ENCODE measurements at places on chromosomes 5 and 9.
A peak's percentile ranks its signal among the peaks of the same experiment; 100 is the strongest.

DNA sequence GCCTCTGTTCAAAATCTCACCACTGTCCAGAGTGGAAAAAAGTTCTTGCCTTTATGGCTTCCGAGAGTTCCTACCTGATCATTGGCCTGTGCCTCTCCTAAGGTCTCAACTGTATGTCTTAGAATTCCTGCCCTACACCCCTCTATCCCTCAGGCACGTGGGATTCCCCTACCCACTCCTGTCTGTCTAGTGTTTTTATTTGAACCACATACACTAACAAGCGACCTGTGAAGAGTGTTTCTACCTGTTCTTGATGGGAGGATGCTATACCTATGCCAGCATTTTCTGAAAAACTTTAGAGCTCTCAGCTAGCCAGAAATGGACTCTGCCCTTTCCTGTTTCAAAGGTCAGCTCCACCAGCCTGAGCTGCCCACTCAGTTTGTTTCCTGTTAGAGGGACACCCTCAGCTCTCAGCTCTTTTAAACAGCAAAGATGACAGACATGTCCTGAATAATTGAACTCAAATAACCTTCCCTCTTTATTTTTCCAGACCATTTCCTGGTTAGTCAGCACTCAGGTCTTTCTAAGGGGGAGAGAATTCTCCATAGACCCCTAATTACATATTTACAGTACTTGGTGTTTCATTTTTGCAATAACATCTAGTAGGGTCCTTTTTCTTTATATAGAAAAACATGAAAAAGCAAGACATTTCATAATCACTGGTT lies 214.8 kb downstream of the AOPEP start:
- no peak for DNase-seq

DNA sequence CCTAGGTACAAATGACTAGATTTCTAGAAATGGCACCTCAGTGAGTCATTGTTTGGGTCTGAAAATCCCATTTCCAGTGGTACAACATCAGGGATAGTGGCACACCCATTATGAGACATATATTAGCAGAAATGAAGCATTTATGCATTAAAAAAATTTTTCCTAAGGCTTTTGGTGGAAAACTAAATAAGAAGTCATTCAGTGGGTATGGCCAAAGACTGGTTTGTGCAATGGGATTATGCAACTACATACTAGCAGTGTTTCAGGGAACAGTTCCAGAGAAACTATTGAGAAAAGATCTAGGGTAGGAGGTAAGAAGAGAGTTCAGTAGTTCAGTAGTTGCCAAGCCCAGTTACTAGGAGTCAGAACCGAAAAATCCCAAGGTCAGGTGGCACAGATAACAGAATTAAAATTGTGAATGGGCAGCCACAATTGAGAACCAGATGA lies 106.5 kb upstream of the HAPLN1 start:
- DNase-seq, result no peak

- DNase-seq, result no peak
Measured at GRCh38 chr5:155676967-155677366, 650.0 kb upstream of the SGCD start.

DNA sequence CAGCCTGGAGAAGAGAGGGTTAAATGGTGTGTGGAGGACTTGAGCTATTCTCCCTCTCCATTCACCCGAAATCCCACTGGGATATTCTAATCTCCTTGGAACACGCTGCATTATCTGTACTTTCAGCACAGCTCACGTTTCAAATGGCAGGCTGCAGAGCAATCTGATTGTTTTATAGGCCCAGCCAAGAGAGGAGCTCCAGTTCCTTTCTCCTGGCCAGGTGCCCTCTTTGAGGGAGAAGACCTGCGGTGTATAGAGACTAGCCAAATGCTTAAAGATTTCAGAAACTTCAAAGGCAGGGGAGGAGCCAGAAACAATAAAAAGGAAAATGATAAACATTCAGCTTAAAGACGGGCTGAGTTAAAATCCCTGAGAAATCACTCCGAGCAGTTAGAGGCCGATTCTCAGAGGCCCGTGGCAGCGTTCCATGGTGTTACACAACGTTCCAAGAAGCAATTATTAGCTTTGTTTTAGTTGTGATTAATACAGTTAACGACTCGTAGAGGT lies 564.0 kb upstream of the KLF4 start:
- DNase-seq, result no peak

DNA sequence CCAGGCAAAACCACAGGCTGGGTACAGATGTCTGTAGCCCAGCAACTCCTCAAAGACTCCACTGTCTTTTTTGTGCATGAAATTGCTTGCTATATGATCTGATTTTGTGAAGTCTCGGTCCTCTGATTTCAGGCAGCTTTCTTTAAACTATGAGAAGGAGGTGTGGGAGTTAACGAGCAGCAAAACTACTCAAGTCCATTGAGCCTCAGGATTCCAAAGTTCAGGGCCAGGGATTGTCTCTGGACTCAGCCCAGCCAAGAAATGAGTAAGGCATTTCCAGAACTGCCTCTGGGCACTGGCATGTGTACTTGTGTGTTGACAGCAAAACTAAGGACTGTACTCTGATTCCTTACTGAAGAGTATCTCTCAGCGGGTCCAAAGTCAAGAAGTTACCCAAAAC lies 53.4 kb upstream of the GLIS3 start:
- DNase-seq, result no peak

- no peak for DNase-seq
Measured at GRCh38 chr5:58893551-58893950, 310.7 kb downstream of the RAB3C start.

DNA sequence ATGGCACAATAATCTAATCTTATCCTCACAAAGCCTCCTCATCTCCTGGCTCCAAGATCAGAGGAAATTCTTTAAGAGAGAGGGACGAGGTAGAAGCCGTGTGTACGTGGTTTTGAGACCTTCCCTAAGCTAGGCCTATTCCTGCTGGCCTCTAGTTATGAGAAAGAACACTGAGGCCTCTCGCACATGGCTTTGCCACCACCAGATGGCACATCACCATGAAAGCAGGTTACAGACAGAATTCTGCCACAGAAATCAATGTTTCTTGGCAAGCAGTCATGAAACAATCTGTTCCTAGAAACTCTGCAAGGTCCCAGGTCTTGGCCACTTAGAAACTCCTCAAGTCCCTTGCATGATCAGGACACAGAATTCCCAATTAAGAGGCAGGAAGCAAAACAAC lies 268.2 kb upstream of the TAS2R1 start:
- DNase-seq, result no peak

GRCh38 chr5:71830681-71831539 lies 111.8 kb downstream of the CARTPT start:
- DNase-seq, result no peak

- DNase-seq, result no peak
Measured at GRCh38 chr5:137648361-137648760, 87.5 kb downstream of the KLHL3 start.

GRCh38 chr9:97459326-97459725 lies 42.1 kb upstream of the TMOD1 start:
- no peak for DNase-seq

DNA sequence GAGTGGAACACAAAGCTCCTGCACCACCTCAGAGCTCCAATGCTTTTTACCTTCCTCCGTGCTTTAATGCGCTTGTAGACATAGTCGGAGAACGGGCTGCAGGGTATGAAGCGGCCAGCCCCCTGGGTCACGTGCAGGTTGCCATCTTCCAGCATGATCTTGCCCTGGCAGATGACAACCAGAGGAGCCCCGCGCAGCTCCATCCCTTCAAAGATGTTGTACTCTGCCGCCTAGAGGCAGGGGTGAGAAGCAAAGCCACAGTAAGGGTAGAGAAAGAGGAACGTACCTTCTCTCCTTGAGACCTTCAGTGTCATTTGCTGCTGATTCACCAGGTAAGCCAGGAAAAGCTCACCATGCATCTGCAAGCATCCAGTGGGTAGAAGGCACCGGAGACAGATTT lies 112.3 kb downstream of the DPYSL3 start:
- no peak for DNase-seq

DNA sequence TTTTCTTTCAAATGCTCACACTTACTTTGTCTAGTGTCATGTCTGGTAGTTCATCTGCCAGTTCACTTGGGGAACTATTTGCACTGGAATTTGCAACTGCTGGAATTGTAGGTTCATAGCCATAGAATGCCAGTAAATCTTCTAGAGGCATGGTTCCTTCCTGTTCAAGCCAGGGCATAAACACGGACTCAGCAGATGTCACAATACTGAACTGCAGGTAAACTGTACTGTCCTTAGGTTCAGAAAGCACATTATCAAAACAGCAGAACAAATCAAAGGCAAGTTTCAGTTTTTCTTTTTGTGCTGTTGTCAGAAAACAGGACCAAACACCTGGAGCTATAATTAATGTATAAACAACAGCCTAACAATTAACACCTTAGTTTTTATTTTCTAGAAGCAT lies 13.1 kb downstream of the MIER3 start:
- DNase-seq, result no peak

DNA sequence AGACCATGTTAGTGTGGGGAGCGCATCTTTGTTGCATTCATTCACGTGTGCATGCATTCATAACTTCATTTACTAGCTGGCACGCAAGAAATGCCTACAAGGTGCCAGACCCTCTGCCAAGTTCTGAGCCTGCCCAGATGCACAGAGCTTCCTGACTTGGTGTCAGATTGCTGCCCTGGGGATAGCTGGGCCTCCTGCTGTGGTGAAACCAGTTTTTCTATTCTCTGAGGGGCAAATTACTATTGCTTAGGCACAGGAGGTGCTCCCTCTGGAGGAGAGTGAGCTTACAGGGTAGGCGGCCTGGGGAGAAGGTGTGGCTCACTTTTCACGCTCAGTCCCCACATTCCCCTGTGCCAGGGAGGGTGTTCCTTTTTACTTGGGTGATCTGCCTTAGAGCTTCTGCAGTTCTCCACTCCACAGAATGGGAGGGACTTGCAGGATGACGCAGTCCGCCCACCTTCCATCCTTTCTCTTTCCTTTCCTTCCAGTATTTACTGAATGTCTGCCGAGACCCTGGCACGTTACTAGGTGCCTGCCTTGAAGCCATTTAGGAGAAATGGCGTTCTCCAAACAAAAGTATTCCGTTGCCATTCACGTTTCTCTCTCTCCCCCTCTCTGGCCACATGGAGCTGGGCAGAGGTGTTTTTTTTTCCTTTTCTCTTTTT lies 27.9 kb upstream of the CTNNA1 start:
- DNase-seq, result no peak

- DNase-seq, result no peak
Measured at GRCh38 chr5:95398989-95399388, 7.8 kb downstream of the FAM81B start.

DNA sequence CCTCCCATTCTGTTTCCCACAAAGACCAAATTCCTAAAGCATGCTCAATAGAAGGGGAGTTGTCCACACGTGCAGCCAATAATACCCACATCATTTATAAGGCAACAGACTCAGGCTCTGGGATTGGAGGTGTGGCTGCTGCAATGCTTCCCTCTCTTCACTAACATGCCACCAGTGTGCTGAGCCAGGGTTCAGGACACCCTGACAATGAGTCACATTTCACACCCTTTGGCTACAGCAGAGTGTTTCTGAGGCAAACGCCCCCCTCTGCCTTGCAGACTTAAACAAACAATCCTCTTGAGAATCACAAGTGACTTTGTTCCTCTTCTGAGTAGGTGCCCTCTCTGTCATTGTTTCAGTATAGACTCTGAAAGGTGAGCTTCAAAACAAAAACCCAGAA lies 189.3 kb upstream of the TLE4 start:
- DNase-seq, result no peak

- no peak for DNase-seq
Measured at GRCh38 chr9:5085993-5086392, 99.4 kb downstream of the INSL6 start.

GRCh38 chr9:121703014-121703734 lies 51.7 kb downstream of the DAB2IP start:
- DNase-seq, result no peak

DNA sequence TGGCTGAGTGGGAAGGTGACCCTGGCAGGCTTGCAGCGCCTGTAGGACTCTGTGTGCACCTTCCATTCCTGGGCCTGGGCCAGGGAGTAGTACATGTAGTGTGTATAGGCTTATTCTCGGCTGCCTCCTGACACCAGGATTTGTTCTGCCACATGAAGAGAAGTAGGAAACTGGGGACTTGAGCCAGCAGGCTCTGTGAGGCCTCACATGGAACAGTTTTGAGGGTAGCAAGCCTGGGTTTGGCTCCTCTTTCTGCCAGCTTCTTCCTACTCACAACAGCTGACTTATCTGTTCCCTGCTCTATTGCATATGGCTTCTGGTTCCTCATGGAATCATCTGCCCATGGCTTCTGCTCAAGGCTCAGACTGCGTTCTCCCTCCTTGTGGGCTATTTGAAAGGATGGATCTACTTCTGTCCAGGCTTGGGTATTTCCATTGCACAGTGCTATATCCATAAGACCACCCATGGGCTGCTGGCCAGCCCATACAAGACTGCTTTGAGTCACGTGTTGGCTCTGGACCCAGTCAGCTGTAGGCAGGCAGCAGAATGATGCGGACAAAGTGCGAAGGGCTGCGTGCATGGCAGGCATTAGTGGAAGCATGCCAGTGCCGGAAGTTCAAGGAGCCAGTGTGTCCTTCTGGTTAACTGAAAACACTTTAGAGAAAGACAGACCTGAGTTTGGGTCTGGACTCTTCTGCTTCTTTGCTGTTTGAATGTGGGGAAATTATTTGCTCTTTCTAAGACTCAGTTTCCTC lies 11.0 kb upstream of the INSYN2B start:
- no peak for DNase-seq

GRCh38 chr5:148882332-148882731 lies 55.9 kb downstream of the ADRB2 start:
- peak; percentile 20 for DNase-seq

DNA sequence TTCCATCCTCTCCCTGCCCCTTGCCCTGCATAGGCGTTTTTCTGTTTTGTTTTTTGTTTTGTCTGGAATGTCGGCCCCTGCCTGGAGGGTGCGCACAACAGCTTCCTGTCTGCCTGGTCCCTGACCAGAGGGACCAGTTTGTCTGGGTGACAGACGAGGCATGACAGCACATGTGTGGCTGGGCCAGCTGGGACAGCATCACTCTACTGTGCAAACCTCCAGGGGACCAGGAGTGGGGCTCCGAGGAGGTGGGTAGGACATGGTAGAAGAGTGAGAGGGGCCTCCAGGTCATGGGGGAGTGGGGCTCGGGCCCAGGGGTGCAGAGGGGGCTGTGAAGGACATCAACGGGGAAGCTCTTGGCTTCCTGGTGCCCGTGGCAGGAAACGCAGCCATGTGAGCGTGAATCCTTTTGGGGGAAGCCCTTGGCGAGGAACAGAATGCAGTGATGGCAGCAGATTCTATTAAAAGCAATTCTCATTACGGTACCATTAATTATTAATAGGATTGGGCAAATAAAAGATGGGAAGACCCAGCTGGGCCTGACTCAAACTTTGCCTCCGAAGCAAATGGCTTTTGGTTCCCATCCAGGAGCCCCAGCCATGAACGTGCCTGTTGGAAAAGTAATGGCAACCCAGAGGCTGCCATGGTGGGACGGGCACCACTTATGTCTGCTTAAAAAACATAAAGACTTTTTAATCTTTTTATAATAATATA lies 184.4 kb upstream of the IER5L start:
- no peak for DNase-seq
